Panc1 (cell line): ENCODE measurements at places on chromosomes 3 and 15.

- DNase-seq, result no peak
These were observed 31.6 kb upstream of the SV2B start for GRCh38 chr15:91068436-91068835.

GRCh38 chr15:79520654-79521053 is 88.5 kb downstream of the MINAR1 start:
- no peak for DNase-seq

GRCh38 chr3:15360788-15361493 is 28.6 kb upstream of the SH3BP5 start:
- DNase-seq, result no peak

DNA sequence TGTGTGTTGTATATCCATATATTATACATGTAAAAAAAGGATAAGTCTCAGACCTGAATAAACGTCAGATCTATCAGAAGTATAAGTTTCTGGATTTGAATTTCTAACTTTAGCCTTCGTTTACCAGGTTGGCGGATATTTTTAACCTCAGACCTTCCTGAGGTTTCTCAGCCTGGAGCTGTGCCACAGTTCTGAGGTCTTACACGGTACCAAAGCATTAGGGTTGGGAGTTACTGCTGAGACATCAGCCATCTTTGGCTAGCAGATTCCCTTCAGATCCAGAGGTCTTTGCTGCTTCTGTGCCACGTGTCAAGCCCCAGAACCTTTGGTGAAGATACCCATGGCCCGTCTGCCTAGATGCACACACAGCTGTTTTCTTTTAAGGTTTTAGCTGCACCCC is 84.7 kb downstream of the PPP2R3A start:
- DNase-seq, result no peak

DNA sequence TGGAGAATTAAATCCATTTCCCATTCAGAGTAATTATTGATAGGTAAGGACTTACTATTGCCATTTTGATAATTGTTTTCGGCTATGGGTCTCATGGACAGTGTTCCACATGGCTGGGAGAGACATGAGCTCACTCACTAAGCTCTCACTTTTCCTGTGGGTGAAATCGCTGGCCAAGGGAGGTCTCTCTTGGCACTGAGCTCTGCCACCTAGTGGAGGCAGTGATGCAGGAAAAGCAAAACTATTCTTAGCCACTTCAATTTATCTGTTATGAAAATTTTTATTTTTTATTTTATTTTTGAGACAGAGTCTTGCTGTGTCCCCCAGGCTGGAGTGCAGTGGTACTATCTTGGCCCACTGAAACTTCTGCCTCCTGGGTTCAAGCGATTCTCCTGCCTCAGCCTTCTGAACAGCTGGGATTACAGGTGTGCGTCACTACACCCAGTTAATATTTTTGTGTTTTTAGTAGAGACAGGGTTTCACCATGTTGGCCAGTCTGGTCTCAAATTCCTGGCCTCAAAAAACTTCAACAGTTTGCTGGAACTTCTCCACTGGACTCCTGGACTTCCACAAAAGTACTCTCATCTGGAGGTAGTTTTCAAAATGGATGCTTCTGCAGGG is 4.7 kb upstream of the RNF13 start:
- DNase-seq, result peak; percentile 71

- no peak for DNase-seq
These were observed 46.1 kb downstream of the GPR176 start for GRCh38 chr15:39873978-39874377.
